ENCODE measurements at places on chromosomes 2 and 18.

- no peaks in the 10 kb centered on the region for H3K4me1 ChIP-seq
- H3K36me3 ChIP-seq = no peaks in the 10 kb centered on the region
- no peaks in the 10 kb centered on the region for H3K27me3 ChIP-seq
- DNase-seq = no peak
- H3K4me3 ChIP-seq = no peak overlapping the region
Observed at GRCh38 chr18:43283299-43283698, 6.0 kb upstream of the SYT4 start.

DNA sequence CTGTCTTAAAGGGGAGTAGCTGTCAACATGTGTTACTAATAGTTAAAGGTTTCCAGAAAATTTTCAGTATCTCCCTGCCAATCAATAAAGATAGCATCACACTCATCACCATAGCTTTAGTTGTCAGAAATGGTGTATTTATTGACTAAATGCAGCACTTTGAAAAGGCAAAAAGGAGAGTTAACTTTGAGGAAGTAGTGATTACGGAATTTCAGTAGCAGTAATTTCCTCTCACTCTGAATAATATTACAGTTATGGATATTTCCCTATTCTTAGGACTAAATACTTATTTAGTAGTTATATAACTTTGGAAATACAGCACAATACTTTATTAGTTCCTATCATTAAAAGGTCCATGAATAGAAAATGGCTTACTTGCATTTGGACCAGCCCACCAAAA is 250.5 kb downstream of the CAMKMT start:
- DNase-seq = no peak
- H3K27ac ChIP-seq = no peak overlapping the region
- H3K36me3 ChIP-seq = no peaks in the 10 kb centered on the region
- H3K4me1 ChIP-seq = no peaks in the 10 kb centered on the region
- no peak overlapping the region for H3K4me3 ChIP-seq

- DNase-seq = no peak
- H3K27ac ChIP-seq = no peak overlapping the region
- no peak overlapping the region for H3K4me3 ChIP-seq
- no peaks in the 10 kb centered on the region for H3K36me3 ChIP-seq
- no peaks in the 10 kb centered on the region for H3K27me3 ChIP-seq
- no peaks in the 10 kb centered on the region for H3K4me1 ChIP-seq
Observed at GRCh38 chr2:180478883-180479282, 471.8 kb upstream of the CWC22 start.

DNA sequence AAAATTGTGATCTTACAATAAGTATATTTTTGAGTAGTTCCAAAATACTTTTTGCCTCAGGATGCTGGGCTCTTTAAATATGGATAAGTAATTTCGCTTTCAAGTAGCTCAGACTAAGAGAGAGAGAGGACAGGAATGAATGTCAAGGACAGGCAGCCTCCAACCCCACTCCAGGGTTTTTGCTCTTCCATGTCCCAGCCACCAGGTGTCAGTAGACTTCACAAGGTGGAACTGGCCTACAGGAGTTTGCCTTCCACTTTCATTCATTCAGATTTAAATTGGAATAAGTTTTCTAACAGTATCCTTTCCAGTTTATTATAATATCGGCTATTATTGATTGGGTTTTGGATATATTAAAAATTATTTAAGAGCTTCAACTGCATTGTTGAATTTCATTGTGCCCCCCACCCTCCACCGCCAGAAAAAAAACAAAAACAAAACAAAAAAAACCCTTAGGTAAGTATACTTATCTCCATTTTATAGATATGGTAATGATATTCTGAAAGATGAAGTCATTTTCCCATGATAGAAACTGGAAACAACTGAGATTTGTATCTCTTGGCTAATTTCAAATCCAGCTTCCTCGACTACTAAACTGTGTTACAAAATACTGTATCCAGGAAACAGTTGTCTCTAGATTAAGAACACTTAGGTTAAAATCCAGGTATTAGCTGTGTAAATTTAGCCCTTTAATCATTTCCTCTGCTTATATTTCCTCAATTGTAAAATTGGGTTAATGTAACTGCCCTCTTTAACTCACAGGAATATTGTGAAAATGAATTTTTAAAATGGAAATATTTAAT is 793.1 kb downstream of the ERBB4 start:
- no peaks in the 10 kb centered on the region for H3K4me1 ChIP-seq
- no peaks in the 10 kb centered on the region for H3K27me3 ChIP-seq
- no peak for DNase-seq
- no peak overlapping the region for H3K4me3 ChIP-seq
- no peak overlapping the region for H3K27ac ChIP-seq

DNA sequence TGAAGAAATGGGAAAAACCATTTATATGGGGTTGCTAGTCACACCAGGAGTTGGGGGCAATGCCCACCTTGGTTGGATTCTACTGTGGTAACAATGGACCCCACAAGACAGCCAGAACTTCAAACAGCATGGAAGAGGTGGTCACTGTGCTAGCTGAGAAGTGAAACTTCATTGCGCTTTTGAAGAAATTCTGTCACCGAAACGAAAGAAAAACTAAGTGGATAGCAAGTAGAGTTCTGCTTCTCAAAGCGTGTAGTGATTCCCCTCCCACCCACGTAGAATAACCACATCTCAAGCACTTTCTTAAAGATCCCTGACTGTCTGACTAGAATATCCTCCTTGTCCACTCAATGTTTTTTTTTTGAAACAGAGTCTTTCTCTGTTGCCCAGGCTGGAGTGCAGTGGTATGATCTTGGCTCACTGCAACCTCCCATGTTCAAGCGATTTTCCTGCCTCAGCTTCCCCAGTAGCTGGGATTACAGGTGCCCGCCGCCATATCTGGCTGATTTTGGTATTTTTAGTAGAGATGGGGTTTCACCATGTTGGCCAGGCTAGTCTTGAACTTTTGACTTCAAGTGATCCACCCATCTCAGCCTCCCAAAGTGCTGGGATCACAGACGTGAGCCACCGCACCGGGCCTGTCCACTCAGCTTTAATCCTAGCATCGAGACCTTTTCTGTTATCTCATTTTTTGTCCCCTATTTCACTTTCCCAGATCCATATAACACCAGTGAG is 30.1 kb upstream of the CCL20 start:
- H3K27me3 ChIP-seq = no peaks in the 10 kb centered on the region
- H3K27ac ChIP-seq = no peak overlapping the region
- no peaks in the 10 kb centered on the region for H3K4me1 ChIP-seq
- no peaks in the 10 kb centered on the region for H3K36me3 ChIP-seq

DNA sequence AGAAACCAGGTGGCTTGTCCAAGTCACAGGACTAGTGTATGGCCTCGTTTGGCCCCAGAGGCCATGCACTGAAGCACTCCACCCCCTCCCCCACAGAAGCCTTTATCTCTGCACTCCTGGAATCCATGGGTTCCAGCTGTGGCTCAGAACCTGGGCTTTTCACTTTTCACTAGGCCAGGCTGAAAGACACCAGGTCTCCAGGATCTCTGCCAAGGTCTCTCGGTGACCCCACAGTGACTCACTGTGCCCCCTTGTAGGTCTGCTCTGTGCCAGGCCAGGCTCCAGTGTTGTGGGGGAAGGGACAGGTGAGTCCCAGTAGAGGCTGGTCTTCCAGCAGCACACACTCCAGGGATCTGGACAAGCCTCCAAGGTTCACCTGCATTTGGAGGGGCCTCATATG is 31.0 kb upstream of the GLI2 start:
- H3K4me1 ChIP-seq = no peaks in the 10 kb centered on the region
- H3K27ac ChIP-seq = no peak overlapping the region
- H3K27me3 ChIP-seq = no peaks in the 10 kb centered on the region
- H3K4me3 ChIP-seq = no peak overlapping the region
- DNase-seq = no peak

- no peak overlapping the region for H3K27ac ChIP-seq
- no peak for DNase-seq
- no peaks in the 10 kb centered on the region for H3K36me3 ChIP-seq
- H3K4me1 ChIP-seq = no peaks in the 10 kb centered on the region
Observed at GRCh38 chr2:84849271-84849952, 31.5 kb downstream of the TRABD2A start.

DNA sequence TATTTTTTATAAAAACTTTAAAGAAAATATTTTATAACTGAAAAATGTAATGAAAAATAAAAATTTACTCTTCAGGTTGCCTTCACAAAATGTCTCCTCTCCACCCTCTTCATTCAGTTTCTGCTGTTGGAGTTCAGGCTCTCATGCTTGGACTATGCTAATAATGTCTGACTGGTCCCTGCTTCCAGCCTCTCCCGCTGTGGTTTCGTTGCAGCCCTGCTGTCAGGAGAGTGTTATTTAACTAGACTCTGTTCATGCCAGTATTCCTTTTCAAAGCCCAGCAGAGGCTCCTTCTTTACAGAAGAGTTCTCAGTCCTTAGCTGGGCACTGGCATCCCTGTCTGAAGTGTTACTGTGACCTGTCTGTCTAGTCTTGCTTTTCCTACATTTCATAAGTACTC is 40.4 kb downstream of the CLIP4 start:
- no peak for DNase-seq
- H3K4me3 ChIP-seq = no peak overlapping the region
- no peaks in the 10 kb centered on the region for H3K4me1 ChIP-seq
- peaks cover 73% of the 10 kb centered on the region for H3K36me3 ChIP-seq
- no peak overlapping the region for H3K27ac ChIP-seq

DNA sequence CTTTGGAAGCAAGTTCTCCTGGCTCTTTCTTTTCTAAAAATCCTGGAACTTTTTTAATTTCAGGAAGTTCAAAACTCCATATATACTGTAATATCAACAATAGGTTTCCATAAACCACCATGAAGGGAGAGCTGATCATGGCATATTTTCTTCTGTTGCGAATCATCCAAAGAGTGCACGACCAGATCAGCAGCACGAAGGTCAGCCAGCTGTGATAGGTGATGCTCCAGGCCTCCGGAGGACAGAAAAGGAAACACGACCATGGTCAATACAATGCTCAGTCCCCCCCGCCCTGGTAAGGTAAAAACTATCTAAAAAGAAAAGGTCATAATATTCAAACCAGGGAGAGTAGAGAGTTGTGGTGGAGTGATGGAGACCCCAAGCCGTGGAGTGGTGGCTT is 268.9 kb downstream of the NAPG start:
- no peak overlapping the region for H3K4me3 ChIP-seq
- DNase-seq = no peak
- H3K4me1 ChIP-seq = peaks cover 7% of the 10 kb centered on the region

DNA sequence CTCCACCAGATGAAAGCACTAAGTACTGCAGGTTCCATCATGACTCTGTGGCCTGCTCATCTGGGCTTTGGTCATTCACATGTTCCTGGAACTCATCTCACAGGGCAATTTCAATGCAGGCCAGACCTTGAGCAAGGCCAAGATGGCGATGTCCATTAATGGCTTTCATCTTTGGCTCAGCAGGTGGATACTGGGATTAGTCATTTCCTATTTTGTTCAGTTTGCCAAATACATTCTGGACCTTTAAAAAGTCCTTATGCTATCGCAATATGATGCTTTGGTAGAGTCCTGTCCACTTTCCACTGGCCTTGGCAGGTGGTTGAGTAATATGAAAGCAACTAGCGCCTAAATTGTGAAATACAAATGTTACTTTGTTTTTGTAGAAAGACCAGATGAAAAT is 170.1 kb upstream of the REV1 start:
- no peak overlapping the region for H3K27ac ChIP-seq
- H3K27me3 ChIP-seq = no peaks in the 10 kb centered on the region
- no peaks in the 10 kb centered on the region for H3K4me1 ChIP-seq
- no peak overlapping the region for H3K4me3 ChIP-seq

- H3K4me1 ChIP-seq = no peaks in the 10 kb centered on the region
- no peak overlapping the region for H3K27ac ChIP-seq
- no peak for DNase-seq
- no peak overlapping the region for H3K4me3 ChIP-seq
- H3K27me3 ChIP-seq = no peaks in the 10 kb centered on the region
Observed at GRCh38 chr2:100425573-100426383, 8.3 kb upstream of the CHST10 start.

GRCh38 chr2:216829533-216829932 is 30.3 kb downstream of the TNP1 start:
- H3K4me1 ChIP-seq = peaks cover 2% of the 10 kb centered on the region
- H3K4me3 ChIP-seq = no peak overlapping the region
- DNase-seq = peak; percentile 81
- no peaks in the 10 kb centered on the region for H3K27me3 ChIP-seq

DNA sequence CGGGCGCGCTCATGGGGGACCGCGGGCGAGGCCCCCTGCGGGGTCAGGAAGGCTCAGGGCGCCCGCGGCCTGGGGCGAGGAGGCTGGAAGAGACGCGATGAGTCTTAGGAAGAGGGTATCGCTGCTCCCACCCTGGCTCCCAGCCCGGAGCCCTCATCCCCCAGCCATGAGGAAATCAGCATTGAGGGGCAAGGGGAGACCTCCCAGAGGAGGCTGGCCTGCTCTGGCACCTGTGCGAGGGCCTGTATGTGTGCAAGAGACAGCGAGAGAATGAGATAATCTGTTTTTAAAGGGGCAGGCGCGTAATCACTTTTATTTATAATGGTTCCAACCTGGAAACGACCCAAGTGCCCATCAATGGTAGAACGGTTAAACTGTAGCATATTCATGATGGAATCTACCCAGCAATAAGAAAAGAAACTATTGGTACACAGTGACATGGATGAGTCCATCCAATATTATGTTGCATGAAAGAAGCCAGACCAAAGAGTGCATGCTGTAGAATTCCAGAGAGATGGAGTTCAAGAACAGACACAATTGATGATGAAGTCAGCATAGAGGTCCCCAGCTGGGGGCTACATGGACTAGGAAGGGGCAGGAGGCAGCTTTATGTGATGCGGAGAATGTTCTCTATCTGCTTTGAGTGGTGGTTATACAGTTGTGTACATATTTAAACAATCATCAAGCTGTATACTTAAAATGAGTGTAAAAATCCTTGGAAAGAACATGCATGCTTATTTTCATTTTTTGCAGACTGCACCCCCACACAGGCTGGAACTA is 14.4 kb downstream of the FBXO41 start:
- no peak overlapping the region for H3K27ac ChIP-seq
- H3K4me3 ChIP-seq = no peak overlapping the region
- H3K36me3 ChIP-seq = no peaks in the 10 kb centered on the region
- peaks cover 2% of the 10 kb centered on the region for H3K27me3 ChIP-seq

DNA sequence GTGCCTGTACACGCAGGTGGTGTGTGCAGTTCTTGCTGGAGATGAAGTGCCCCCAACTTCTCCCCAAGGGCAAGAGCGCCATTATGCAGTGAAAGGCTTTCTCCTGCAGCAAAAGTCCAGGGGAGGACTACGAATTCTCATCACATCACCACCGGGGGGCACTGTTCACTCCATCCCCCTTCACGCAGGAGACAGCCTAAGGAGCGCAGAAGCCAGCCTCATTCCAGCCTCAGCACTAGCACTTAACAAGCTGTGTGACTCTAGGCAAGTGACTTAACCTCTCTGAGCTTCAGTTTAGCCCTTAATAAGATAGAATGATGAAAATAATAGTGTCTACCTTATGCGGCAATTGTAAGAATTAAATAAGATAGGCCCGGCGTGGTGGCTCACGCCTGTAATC is 32.3 kb downstream of the DNMT3A start:
- no peaks in the 10 kb centered on the region for H3K27me3 ChIP-seq
- DNase-seq = no peak
- H3K36me3 ChIP-seq = peaks cover 11% of the 10 kb centered on the region
- H3K4me1 ChIP-seq = no peaks in the 10 kb centered on the region

Measured in right atrium auricular region (tissue), 2 donors.